ENCODE measurements at places on chromosomes 7 and 10. TPM values are rescaled to one million over a fixed set of nuclear protein-coding genes. Genes with fewer than 3 reads are reported as not detected.

Gene UBE2D1
- 30.4 TPM for total RNA-seq

Gene UPK3B
- 20.6 TPM for total RNA-seq

GRCh38 chr7:135151132-135151531 lies 3.3 kb downstream of the TMEM140 start:
- H3K27ac ChIP-seq, result no peak overlapping the region
- no peaks in the 10 kb centered on the region for H3K27me3 ChIP-seq
- H3K4me1 ChIP-seq, result no peaks in the 10 kb centered on the region
- H3K36me3 ChIP-seq, result no peaks in the 10 kb centered on the region
- DNase-seq, result no peak
- no peak overlapping the region for H3K4me3 ChIP-seq

- H3K4me1 ChIP-seq, result peaks cover 15% of the 10 kb centered on the region
- H3K27ac ChIP-seq, result no peak overlapping the region
- H3K36me3 ChIP-seq, result no peaks in the 10 kb centered on the region
- H3K27me3 ChIP-seq, result no peaks in the 10 kb centered on the region
Observed at GRCh38 chr7:1057416-1058291, 13.3 kb downstream of the GPR146 start.

DNA sequence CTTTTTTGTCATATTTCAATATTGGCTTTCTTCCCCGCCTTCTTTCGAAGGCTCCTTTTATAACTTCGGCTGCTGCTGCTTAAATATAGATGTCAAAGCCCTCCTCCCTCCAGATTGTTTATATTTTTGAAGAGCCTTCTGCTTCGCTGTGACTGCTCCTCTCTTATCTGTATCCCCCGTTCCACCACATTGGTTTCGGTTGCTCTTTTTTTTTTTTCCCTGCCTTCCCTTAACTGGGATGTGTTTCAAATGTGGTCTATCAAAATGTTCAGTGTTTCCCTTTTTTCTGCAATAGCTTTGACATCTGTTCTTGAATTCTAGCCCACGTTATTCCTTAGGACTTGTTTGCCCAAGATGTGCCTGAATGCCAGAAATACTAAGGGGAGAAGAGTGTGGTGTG lies 96.4 kb downstream of the CUX1 start:
- no peak overlapping the region for H3K4me3 ChIP-seq
- H3K36me3 ChIP-seq, result peaks cover 3% of the 10 kb centered on the region
- DNase-seq, result no peak
- H3K27ac ChIP-seq, result no peak overlapping the region
- no peaks in the 10 kb centered on the region for H3K27me3 ChIP-seq

DNA sequence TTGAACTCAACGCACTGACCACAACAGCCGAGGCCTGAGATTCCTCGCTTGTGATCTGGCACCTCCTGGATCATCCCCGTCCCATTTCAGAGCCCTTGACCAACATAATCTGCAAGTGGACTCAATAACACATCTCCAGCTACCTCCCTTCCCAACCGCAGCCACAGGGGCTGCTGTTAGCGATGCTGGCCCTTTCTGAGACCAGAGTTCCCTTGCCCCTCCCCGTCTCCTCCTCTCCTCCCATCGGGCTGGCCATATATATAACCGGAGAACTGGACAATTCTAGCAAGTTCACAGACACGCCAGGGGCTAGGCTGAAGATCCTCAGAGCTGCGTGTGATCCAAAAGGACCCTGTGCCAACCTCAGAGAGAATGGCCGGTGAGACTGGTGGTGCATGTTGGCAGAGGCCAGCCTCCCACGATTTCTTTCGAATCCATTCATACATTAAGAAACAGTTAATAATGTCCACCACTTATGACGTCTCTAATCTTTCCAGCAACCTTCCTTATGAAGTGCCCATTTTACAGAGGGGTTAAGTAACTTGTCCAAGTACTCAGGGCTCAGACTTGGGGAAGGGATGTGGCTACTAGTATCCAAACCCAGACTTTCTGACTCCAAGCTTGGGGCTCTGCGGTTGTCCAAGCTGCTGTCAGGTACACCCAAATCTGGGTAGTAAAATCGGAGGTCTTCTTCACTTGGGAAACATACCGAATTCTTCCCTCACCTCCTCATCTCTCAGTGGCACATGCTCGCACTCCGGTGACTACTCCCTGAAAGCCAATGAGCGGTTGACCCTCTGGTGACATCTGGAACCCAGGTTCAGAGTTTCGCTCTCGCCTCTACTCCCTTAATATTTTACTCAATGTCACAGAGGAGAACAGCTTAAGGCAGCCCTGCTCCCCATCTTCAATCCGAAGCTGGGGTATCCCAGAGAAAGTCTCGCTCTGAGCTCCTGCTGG lies 11.2 kb upstream of the FEZF1 start:
- peak overlapping the region; percentile 29 for H3K4me3 ChIP-seq
- peaks cover 50% of the 10 kb centered on the region for H3K27me3 ChIP-seq
- DNase-seq, result no peak
- no peak overlapping the region for H3K27ac ChIP-seq
- no peaks in the 10 kb centered on the region for H3K36me3 ChIP-seq

DNA sequence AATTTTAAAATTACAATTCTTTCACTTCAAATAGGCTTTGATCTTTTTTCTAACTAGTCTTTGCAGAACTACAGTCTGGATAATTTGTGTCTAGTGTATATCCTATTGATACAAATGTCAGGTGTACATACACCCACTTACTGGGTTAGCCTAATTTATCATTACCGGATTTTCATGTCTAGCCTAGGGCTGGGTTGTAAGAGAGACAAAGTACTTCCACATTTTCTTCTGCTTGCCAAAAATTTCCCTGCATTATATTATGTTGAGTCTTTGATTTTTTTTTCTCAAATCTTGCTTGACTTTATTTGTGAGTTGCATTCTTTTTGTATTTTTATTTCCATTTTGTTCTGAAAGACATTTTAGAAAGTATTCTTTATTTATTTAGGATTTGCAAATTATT lies 284.8 kb upstream of the FZD8 start:
- no peak for DNase-seq
- H3K36me3 ChIP-seq, result no peaks in the 10 kb centered on the region
- no peaks in the 10 kb centered on the region for H3K4me1 ChIP-seq
- no peak overlapping the region for H3K27ac ChIP-seq
- H3K27me3 ChIP-seq, result no peaks in the 10 kb centered on the region

DNA sequence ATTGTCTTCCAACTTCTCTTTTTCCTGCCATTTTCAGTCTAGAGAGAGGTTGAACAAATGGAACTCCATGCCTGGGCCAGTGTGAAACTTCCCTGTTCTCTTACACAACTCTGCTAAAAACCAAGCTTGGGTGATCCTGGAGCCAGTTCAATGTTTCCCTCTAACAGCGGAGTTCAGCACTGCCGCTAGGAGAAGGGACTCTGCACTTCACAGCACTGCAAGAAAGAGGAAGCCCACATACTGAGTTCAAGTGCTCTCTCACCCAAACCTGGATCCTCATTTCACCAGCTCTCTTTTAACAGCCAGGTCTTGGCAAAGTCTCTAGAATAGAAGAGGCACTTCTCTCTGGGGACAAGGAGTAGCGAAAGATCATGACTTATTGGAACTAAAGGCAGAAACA lies 18.8 kb downstream of the FOXI2 start:
- H3K27me3 ChIP-seq, result no peaks in the 10 kb centered on the region
- no peak overlapping the region for H3K27ac ChIP-seq
- no peak overlapping the region for H3K4me3 ChIP-seq
- no peaks in the 10 kb centered on the region for H3K4me1 ChIP-seq

- H3K36me3 ChIP-seq, result no peaks in the 10 kb centered on the region
- no peaks in the 10 kb centered on the region for H3K4me1 ChIP-seq
- H3K27me3 ChIP-seq, result no peaks in the 10 kb centered on the region
- DNase-seq, result no peak
- H3K4me3 ChIP-seq, result no peak overlapping the region
- no peak overlapping the region for H3K27ac ChIP-seq
Observed at GRCh38 chr10:2488446-2489005, 578.8 kb upstream of the PFKP start.

DNA sequence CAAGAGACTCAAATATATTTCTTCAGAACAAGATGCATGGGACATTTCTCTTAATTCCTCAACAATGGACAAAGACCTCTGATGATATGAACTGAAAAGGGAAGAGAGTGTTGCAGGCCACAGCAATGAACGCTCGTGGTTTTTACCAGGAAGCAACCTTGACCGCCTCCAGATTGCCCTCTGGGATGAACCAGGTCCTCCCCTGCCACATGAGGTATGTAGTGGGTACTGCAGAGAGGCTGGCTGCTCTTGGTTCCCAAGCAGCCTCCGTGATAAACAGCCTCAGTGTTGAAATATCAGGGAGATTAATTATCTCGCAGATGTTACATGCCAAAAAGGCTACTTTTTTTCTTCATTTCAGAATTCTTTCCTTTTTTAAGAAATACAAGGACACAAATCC lies 338.8 kb downstream of the ELMO1 start:
- no peaks in the 10 kb centered on the region for H3K36me3 ChIP-seq
- no peak overlapping the region for H3K27ac ChIP-seq
- H3K27me3 ChIP-seq, result no peaks in the 10 kb centered on the region

DNA sequence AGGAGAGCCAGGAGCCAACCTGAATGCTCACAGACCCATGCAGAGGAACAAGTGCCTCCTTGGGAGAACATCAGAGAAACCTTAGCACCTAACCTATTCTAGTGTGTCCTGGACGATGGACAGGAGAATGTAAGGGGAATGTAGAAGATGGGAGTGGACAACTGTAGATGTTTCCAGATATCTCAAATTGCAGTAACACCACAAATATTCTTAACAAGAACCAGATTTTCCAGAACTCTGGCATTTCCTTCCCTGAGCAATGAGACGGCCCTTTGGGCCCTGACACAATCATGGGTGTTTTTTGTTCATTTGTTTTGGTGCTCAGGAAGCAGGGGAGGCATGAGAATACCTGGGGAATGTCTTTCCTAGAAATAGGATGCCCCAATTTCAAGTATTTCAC lies 196.1 kb upstream of the PRSS1 start:
- H3K4me1 ChIP-seq, result no peaks in the 10 kb centered on the region
- no peak for DNase-seq
- no peaks in the 10 kb centered on the region for H3K27me3 ChIP-seq
- H3K36me3 ChIP-seq, result no peaks in the 10 kb centered on the region
- H3K27ac ChIP-seq, result no peak overlapping the region
- H3K4me3 ChIP-seq, result no peak overlapping the region

DNA sequence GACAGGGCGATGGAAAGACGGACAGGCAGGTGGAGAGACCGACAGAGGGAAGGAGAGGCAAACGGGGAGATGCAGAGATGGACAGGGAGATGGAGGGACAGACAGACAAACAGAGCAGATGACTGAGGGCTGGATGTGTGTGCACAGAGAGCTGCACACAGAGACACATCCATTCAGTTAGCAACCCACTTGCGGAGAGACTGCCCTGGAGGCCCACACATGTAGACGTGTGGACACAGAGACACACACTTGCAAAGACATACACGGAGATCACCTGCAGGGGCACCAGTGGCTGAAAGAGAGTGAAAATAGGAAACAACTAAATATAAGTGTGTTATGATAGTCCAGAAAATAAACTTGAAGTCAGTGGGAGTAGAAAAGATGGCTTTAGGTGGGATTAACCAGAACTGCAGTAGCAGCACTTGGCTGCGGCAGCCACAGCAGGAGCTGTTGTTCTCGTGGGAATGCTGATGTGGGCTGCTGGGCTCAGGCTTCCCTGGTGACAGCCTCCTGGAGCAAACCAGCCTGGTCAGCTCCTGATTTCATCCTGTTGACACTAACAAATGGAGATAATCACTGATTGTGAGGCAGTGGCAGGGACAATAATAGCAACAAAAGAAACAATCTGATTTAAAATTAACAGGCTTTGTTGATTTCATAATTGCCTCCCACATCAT lies 134.1 kb downstream of the CCNY start:
- peaks cover 17% of the 10 kb centered on the region for H3K4me1 ChIP-seq
- H3K36me3 ChIP-seq, result no peaks in the 10 kb centered on the region
- no peak overlapping the region for H3K27ac ChIP-seq
- no peak for DNase-seq
- no peaks in the 10 kb centered on the region for H3K27me3 ChIP-seq
- no peak overlapping the region for H3K4me3 ChIP-seq

DNA sequence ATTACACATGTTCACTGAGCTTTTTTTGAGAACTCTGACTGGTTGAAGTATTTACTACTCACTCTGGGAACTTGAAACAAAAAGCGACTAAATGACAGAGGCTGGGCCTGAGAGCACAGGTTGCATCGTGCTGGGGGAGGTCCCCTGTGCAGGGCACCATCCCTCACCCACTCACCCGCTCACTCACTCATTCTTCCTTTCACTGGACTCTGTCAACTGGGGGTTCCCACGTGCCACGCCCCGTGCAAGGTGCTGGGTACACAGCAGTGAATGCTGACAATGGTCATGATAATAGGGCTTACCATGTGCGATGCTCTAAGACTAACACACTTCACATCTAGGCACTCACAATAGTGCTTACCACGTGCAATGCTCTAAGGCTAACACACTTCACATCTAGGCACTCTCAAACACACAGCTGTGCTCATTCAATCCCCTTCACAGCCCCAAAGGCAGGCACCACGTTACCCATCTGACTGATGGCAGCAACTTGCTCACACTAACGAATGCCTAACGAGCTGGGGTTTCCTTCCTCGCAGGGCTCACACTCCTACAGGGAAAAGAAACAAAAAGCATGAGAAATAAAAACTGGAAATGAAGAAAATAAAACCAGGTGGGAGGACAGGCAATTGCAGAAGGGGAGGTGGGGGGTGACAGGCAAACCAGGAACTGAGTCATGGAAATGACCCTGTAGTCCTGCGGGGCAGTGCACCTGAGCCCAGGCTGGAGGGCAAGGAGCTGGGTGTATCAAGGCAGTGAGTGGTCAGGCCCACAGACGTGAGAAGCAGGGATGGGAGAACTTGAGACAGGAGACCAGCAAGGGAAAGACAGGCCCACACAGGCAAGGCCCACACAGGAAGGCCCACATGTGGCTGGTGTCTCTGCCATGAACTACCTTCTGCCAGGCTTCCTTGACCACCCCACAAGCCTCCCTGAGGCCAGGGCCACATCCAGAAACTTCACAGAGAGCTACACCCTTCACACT lies 147.0 kb upstream of the FAM20C start:
- no peaks in the 10 kb centered on the region for H3K27me3 ChIP-seq
- no peaks in the 10 kb centered on the region for H3K36me3 ChIP-seq
- H3K4me3 ChIP-seq, result no peak overlapping the region
- H3K27ac ChIP-seq, result no peak overlapping the region

DNA sequence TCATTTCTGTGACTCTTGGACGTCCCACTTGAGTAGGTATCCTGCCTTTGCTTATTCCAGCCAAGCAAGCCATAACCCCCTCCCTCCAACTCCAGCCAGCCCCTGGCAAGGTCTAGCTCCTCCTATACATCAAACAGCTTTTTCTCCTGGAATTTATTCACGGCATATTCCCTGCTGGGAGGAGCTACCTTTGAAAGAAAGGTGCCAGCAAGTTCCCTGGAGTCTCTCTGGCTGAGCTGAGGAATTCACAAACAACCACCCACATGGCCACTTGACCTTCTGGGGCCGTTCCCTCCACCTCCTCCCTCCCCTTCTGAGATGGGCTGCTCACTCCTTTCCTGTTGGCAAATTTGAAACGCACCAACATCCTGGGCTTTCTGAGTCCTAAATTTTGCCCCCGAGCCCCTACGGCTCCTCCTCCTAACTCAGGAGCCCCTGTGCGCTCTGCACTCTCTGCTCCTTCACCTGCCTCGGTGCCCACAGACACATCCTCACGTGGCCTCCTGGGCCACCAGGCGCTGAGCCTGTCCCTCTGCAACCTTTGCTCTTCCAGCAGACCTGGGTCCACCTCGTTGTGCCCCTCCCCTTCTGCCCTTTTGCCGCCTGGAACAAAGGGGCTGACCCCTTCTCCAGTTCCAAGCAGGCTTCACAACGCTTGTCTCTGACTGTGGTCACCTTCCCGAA lies 48.0 kb downstream of the HSPA12A start:
- H3K4me1 ChIP-seq, result peaks cover 4% of the 10 kb centered on the region
- DNase-seq, result no peak
- no peak overlapping the region for H3K27ac ChIP-seq
